Retina (tissue), 1 donor: ENCODE measurements at places on chromosomes 16 and 17.

DNA sequence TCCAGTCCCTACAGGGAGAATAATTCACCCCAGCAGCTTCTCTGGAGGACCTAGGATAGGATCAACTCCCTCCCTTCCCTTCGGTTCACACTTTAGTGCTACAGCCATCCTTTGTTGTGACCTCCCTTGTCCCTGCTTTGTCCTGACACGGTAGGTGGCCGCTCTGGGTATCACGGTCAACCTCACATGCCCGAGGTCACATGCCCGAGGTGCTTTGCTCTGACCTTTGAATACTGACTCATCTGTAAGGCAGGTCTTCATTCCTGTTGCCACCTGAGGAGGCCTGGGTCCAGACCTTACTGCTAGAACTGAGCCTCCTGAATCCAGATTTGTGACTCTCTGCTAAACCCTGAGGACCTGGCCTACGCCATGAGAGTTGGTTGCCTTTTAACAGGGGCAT is 19.7 kb downstream of the ALKBH5 start:
- no peak for DNase-seq

GRCh38 chr16:23535901-23536300 is 21.2 kb downstream of the EARS2 start:
- DNase-seq = no peak

DNA sequence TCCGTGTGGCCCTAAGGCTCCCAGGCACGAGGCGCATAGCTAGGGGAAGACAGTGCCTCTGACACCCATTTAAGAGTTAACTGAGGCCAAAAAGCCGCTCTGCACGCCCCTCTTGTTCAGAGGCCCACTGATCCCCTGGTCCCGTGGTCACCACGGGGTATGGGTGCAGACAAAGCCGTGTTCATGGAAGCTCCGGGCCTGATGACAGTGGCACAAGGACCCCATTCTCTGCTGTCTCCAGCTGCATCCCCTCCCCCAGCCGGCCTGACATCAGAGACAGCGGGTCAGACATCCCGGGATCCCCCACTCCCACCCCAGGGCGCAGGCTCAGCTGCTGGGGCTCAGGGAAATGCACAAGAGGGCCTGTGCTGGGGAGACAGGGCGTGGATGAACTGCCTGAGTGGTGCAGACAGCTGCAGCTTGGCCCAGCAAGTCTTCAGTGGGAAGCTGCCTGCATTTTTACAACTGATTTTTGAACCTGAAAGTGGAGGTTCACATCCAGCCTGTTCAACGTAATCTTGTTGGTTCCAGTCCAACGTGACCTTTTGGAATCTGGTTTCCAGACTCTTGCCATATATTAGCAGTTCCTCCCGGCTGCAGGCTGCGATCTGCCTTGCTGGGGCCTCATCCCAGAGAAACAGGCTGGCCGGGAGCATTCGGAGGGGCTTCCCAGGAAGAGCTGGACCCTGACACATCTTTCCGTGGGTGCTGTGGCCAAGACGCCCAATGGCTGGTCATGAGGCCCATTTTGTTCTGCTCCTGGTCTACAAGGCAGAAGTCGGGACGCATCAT is 9.7 kb upstream of the BAHCC1 start:
- peak; percentile 76 for DNase-seq

DNA sequence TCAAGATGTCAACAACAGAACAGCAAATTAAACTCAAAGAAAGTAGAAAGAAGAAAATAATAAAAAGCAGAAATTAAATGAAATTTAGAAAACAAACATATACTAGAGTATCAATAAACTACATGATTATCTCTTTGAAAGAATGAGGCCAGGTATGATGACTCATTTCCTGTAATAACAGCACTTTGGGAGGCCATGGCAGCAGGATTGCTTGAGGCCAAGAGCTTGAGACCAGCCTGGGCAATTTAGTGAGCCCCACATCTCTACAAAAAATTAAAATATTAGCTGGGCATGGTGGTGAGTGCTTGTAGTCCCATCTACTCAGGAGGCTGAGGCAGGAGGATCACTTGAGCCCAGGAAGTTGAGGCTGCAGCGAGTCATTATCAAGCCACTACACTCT is 232.5 kb downstream of the RAB11FIP4 start:
- DNase-seq = no peak

GRCh38 chr17:66025551-66025950 is 166.4 kb downstream of the CEP112 start:
- no peak for DNase-seq

- DNase-seq = no peak
These were observed 4.5 kb downstream of the ARHGDIA start for GRCh38 chr17:81866440-81867169.

GRCh38 chr17:21164216-21164615 is 37.5 kb downstream of the DHRS7B start:
- DNase-seq = no peak

GRCh38 chr17:48996722-48997102 is 473 bp upstream of the IGF2BP1 start:
- DNase-seq = no peak

- no peak for DNase-seq
These were observed 23.5 kb downstream of the TBX4 start for GRCh38 chr17:61475726-61476125.

DNA sequence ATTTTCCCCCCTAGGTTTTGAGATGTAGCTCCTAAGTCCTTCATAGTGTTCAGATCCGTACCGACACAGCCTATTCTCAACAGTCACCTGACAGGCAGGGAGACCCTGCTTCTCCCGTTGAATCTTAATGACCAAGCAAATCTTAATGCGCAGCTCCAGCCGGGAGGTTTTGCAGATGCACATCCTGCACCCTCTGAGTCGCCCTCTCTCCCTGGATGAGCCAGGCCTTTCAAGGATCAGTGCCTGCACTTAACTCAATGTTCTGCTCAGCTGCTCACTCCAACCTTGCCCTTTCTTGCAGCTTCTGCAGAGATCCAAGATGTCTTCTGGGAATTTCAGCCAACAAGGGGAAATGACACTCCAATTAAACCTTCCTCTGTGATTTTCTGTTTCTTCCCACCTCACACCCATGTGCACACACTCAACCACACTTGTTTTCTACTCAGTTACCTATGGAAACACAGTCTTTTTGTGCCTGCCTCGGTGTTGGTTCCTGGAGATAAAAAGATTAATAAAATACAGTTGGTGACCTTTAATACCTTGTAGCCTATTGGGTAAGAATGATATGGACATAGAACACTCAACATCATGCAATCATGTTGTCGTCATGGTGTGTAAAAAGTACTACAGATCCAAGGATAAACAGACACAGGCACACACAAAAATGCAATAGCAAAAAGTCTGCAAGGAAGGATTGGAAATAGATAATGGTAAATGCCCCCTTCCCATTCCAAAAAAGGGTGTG is 76.9 kb upstream of the DYNLRB2 start:
- DNase-seq = peak; percentile 54

DNA sequence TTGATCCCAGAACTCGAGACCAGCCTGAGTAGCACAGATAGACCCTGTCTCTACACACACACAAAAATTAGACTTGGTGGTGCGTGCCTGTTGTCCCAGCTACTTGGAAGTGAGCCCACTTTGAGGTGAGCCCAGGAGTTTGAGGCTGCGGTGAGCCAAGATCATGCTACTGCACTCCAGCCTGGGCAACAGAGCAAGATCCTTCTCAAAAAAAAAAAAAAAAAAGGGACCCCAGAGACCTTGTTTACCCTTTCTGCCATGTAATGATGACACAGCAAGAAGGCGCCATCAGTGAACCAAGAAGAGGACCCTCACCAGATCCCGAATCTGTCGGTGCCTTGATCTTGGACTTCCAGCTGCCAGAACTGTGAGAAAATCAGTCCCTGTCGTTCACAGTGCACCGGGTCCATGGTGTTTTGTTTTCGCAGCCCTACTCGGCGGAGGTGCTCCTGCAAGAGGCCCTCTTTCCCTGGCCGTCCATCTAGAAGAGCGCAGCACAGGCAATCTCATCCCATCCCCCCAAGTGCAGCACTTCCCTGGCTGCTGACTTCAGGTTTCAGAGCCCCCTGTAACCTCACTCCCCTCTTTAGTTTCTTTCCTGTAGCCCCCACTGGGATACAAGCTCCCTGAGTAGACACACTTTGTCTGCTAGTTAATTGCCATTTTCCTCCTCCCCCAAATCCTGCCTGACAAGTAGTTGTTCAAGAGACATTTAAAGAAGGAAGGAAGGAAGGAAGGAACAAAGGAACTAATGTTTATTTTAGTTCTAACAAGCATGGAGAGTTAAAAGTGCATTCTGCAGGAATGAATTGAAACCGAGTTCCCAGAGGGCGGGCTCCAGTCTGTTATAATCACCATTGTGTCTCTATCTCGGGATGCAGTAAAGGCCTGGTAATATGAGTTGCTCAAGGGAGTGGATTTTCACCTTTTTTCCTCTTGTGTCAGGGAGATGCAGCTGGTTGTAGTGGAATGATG is 115.3 kb downstream of the SNX29 start:
- DNase-seq = no peak

- DNase-seq = no peak
These were observed 165.0 kb upstream of the ELAC2 start for GRCh38 chr17:13182854-13183253.

- DNase-seq = peak; percentile 21
These were observed 104.9 kb upstream of the TBX2 start for GRCh38 chr17:61294777-61295176.

GRCh38 chr17:44547625-44548267 is 9.5 kb upstream of the FZD2 start:
- peak; percentile 40 for DNase-seq

GRCh38 chr16:81946206-81946605 is 65.1 kb downstream of the SDR42E1 start:
- DNase-seq = no peak

DNA sequence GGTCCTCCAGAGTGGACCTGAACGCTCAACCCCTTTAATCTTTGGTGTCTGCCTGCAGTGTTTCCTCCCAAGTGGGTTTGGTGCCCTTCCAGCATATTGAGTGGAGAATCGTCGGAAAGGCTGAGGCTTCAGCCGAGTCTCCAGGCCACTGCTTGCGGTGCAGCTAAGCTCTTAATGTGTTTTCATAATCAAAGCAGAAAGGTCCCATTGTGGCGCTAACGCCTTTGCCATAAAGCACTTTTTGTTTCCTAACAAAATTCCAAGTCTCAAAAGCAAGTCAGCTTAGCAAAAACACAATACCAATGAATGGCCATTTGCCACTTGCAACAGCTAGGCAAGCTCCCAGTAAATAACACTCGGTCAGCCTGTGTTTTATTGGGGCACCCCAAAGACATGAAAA is 57.6 kb downstream of the KSR1 start:
- DNase-seq = no peak

DNA sequence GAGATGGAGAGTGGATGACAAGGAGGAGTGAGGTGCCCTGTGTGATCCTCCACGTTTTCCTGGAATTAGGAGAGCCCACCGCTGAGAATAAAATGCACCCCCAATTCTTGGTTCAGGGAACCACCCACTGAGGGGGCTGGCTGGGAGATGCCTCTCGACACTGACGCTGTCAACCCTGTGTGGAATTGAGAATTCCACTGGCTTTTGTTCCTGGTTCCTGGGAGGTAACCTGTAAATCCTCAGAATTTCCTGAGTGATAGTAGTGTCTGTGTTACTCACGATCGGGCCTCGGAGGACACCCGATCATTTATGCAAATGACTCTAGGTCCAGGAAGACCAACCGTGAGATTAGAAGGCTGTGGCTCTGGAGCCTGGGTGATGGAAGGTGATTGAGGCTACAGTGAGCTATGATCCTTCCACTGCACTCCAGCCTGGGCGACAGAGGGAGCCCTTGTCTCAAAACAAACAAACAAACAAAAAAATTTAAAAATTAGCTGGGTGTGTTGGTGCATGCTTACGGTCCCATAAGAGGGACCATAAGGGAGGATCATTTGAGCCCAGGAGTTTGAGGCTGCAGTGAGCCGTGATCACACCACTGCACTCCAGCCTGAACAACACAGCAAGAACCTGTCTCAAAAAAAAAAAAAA is 11.7 kb upstream of the PRPSAP1 start:
- DNase-seq = no peak

DNA sequence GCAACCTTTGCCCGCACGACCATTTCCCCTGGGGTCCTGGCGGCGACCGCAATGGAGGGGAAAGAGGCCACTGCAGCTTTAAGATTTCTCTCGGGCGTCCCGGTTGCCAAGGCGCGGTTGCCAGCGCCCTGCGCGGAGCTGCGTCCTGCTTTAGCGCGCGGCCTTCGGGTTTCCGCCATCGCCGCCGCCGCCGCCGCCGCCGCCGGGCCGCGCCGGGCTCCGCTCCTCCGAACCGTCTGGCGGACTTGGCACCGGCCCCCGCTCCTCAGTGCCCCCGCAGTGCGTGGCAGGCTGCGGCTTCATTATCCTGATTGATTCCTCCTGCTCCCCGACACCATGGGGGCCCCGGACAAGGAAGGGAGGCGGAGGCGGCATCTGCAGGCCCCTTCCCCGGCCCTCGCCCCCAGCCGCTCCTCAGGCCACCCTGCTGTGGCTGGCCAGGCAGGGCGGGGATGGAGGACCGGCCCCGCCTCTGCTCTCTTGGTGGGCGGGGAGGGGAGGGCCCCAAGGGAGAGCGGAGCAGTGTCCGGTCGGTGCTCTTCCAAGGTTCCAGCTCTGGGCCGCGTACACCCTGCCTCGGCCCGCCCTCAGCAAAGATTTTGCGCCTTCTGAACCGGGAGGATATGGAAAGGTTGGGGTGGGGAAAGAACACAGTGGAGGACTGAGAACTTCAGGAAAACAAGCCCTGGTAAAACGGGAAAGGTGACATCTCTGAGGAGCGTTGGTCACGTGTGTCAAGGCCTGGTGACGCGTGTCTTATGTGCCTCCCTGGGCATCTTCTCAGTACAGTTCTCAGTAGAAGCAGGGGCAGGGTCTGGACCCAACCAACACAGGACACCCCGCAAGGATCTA is 34.0 kb downstream of the NEUROD2 start:
- DNase-seq = peak; percentile 92
